ENCODE measurements at places on chromosomes 16 and 17.

DNA sequence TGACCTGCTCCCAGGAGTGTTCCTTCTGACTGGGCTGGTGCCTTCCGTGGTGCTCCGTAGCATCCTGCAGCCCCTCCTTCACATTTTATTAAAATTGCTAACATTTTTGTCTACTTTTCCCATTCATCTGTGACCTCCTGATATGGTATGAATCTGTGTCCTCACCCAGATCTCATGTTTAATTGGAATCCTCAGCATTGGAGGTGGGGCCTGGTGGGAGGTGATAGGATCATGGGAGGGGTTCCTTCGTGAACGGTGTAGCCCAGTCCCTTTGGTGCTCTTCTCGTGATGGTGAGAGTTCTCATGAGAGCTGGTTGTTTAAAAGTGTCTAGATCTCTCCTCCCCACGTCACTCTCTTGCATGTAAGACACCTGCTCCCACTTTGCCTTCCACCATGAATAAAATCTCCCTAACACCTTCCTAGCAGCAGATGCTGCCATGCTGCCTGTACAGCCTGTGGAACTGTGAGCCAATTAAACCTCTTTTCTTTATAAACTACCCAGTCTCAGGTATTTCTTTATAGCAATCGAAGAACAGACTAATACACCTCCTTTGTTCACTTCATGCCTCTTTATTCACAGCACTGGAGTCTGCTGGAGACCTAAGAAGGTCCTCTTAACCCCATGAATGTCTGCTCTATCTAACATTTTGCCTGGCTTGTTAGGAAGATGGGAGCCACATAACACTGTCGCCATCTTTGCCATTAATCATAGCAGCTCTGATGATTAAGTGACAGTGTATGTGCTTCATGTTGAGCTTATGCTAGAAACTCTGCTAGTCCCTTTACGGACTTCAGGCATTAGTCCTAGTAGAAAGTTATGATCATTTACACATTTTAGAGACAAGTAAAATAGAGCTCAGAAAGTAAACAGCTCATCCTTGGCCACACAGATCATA, 377.7 kb upstream of the MAF start:
- DNase-seq: no peak

DNA sequence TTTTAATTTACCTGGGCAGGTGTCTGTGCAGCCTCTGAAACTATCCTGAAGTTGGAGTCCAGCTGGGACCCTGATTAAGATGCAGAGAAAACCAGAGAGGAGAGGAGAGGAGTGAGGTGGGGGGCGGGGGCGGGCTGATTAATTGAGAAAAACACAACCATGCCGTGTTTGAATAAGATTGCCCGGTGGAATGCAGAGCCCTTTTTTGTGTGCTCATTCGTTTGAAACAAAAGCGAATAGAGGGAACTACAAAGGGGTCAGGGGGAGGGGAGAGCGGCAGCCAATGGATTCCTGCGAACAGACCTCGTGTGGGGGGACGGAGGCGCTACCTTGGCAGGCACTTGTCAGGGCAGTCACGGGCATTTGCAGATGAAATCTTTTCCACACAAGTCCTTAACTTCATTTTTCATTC, 355.8 kb downstream of the SOX9 start:
- no peak for DNase-seq

- no peak for DNase-seq
These were observed 18.7 kb downstream of the PTRH2 start for GRCh38 chr17:59688496-59688895.

GRCh38 chr17:78266231-78266631, 34.8 kb downstream of the TMEM235 start:
- DNase-seq: no peak

DNA sequence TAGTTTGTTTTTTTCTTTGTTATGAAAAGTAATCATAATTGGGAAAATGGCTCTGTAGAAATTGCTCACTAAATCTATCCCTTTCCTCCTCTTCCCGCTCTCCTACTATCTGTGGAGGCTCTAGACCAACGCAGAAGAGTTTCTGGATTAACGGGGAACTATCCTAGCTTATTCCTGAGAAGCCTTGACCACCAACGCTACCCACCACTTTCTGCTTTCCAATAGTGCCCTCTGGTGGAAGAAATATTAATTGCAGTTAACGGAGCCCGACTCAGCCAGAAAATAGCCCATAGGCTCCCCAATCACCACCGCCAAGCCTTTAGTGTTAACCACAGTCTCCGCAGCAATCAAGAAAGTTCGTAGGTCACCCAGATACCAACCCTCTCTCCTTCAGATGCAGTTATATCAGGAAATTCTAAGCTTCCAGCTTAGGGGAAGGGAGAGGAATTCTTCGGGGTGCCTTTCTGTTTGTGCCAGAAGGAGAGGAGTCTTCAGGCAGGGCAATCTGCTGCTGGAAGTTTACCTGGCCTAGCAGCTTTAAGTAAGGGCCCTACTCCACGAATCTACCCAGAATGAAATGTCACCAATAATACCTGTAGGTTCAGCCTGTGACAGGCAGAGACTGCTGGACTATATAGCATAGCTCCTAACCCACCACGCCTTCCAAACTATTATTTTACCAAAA, 23.0 kb upstream of the NSRP1 start:
- peak; percentile 50 for DNase-seq

DNA sequence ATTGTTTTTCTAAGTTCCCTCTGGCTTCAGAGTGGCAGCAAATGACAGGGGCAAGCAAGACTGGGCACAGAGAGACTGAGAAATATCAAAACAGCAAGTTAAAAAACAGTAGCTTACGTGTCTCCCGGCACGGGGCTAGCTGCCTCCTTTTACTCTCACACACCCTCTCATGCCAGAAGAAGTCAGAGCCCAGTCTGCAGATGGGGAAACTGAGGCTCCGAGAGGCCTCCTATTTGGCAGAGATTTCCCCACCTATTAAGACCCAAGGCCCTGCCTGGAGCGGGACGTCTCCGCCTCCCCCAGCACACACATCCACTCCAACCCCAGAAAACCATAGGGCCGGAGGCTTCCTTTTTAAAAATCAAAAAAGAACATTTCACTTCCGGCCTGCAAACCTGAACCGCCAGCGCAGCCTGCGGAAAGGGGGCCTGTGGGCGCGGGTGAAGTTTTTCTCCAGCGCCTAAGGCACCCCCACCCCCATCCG, 832 bp downstream of the CARHSP1 start:
- DNase-seq: no peak

DNA sequence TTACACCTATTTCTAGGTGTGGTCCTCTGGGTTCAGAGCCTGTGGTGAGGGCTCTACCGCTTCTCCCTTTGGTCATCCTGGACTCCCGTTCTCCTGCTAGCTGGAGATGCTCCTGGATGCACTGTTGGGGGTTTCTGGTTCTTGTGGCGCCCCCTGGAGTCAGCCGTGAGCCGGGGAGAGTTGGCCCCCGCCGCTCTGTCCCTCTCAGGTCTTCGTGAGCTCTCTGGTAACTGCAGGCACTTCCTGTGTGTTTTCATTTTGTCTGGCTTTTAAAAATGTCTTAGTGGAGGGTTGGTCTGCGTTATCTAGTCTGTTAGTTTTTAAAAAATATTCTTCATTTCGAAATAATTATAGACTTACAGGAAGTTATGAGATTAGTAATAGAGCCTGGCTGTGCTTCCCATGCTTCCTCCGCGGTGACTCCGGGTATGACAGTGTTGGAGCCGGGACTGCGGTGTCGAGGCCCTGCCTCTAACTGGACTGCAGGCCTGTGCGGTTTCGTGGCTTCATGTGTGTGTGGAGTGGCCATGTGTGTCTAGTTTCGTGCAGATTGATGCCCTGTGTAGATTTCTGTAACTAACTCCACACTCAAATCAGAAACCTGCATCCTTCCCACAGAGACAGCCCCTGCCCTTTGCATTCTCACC, 78.0 kb upstream of the ZNF750 start:
- DNase-seq: no peak

- DNase-seq: no peak
These were observed 21.7 kb upstream of the UBTF start for GRCh38 chr17:44241106-44241624.

DNA sequence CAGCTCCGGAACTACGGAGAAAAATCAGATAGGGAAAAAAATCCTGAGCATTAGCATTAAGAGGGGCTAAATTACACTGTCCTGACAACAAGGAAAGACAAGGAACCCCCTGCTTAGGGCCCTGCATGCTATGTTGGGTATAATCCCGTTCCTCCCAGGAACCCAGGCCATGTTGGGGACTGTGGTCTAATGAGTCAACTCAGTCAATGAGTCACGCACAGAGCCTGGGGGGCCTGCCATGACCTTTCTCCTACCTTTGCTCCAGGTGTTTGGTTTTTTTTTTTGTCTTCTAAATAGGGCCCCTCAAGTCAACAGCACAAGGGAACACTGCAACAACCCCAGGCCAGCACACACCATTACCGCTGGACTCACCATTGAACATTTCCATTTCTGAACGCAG, 8.9 kb upstream of the ZNF200 start:
- no peak for DNase-seq

DNA sequence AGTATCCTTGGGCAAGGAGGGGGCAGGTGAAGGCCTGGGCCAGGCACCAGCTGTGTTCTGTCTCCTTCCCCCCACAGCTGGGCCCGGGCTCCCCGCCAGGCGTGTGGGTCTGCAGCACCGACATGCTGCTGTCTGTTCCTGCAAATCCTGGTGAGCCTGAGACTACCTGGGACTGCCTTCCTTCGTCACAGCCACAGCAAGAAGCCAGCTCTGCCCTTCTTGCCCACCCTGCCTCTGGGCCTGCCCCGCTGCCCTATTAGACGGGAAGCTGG, 12.3 kb downstream of the FCSK start:
- DNase-seq: no peak

GRCh38 chr17:12118617-12119016, 97.9 kb downstream of the MAP2K4 start:
- DNase-seq: no peak

- DNase-seq: no peak
These were observed 14.9 kb upstream of the NKD1 start for GRCh38 chr16:50533317-50533716.

DNA sequence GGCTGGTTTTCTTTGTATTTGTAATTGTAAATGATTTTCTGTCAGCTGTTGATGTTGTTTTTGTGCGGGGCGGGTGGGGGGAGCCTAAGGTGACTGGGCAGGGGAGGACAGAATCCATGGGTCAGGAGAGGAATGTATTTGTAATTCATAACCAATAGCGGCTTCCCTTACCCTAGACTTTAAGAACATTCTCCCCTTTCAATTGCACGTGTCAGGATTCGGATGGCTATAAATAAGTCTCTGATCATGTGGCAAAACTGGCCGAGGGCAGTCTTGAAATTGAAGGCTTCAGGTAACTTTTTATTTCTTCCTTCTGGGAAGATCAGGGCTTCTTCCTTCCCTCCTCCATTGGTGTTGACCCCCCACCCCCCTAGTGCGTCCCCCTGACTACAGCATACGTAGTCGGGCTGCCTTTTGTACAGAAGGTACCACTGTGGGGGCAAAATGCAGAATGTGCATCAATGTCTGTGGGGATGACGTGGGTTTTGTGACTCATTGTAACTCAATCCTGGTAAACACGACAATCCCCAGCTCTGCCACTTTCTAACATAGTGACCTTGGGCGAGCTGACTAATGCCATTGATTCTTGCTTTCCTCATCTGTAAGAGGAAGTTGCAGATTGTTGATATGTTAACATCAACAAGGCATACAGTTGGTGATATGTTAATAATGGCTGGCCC, 16.2 kb downstream of the MARCHF10 start:
- no peak for DNase-seq

DNA sequence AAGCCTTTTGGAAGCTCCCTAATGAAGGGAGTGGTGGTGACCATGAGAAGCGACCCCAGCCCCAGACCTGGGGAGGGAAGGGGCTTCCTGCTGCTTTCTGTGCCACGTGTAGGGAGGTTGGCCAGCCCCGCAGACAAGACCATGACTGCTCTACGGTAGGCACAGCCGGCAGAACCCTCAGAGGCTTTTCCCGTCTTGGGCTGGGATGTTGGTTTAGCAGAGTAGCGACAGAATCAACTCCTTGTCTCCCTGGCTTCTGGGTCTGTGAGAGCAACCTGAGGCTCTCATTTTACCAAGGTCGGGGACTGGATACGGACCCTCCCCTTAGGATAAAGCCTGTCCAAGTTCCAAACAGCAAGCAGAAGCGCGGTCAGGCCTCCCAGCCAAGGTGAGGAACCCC, 123.3 kb downstream of the AXIN2 start:
- DNase-seq: no peak

- no peak for DNase-seq
These were observed 19.8 kb downstream of the GTF3C1 start for GRCh38 chr16:27529962-27530361.

DNA sequence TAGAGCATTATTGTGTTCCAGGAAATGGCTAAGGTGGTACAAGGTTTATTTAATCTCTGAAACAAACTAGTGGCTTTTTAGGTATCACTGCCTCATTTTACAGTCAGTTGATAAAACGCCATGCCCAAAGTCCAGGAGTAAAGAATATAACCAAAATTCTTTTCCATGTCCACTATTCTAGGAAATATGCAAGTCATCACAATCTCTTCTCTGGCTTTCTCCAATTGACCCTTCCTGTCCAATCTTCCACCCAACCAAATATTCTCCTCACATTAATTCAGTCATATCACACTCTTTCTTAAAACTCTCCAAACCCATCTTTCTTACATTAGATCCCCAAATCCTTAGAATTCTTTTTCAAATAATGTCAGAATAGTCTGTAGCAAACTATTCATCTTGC, 1110.0 kb upstream of the CDH8 start:
- no peak for DNase-seq

GRCh38 chr17:726271-726919, 6.0 kb upstream of the TLCD3A start:
- no peak for DNase-seq
